ENCODE measurements at places on chromosomes 5 and 9. TPM values are rescaled to one million over a fixed set of nuclear protein-coding genes. Genes with fewer than 3 reads are reported as not detected.
A peak's percentile ranks its signal among the peaks of the same experiment; 100 is the strongest.

DNA sequence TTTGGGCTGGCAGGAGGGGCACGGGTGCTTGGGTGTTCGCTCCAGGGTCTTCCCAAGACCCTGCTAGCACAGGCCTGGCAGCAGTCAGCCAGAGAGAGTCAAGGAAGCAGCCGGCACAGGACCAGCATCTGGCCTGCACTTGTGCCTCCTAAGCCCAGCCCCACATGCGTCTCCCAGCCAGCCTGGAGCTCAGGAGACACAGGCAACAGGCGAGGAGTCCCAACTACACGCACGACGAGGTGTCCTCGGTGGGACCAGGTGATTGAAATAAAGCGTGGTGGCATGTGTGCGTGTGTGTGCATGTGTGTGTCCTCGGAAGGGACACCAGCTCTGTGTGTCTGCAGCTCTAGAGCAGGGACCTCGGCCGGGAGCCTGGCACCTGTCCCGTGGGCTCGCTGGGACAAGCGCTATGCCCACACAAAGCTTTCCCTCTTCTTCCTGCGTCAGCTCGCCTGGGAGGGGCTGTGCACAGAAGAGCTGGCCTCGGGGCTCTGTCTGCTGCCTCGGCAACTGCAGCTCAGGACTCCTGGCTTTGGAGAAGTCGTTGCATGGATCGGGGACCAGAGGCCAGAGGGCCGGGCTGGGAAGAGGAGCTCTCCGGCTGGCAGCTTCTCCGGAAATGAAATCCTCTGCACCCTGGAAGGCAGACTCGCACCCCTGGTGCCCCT, 14.7 kb upstream of the SLC9A3 start:
- no peak for DNase-seq

GRCh38 chr9:20292002-20292401, 330.3 kb downstream of the MLLT3 start:
- no peak for DNase-seq

DNA sequence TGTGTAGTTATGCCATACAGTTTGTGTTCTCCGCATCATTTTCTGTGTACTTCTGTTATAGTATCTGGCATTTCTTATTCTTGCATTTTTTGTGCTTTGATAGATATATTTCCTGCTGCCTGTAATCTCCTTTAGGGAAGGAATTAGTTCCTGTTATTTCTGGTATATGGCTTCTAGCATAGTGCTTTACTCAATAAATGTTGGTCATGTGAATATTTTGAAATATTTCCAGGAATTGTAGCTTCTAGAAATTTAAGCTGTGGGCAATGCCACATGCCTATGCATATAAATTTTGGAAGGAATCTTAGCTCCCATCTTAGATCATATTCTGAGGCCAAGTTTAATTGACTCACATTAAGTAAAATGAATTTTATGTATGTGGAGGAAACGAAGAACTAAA, 11.5 kb upstream of the PRRC1 start:
- DNase-seq: no peak

GRCh38 chr5:75366787-75367186, 29.8 kb downstream of the HMGCR start:
- DNase-seq: no peak

- DNase-seq: no peak
Measured at GRCh38 chr5:74107899-74108298, 481.9 kb downstream of the ARHGEF28 start.

DNA sequence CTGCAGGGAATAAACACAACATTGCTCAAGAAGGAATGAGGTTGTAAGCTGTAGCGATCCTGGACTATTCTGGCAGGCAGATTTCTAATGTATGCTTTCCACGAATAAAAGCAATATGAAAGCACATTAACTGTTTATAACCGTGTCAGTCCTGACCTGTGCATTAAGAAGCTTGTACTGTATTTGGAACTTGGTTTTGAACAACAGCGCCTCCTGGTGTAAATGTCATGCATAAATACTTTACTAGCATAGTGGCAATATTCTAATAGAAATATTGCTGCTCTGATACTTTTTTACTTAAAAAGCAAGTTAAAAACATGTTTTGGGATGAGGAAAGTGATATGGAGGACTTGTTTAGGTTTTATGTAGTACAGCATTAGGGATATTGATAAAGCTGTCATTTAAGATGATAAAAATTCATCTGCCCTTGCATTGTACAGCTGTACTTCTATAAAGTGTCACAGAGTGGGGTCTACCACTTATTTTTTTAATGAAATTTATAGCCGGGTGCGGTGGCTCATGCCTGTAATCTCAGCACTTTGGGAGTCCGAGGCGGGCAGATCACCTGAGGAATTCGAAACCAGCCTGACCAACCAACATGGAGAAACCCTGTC, 70.7 kb upstream of the GNE start:
- peak; percentile 83 for DNase-seq

- no peak for DNase-seq
Measured at GRCh38 chr9:12875191-12875590, 100.4 kb downstream of the LURAP1L start.

DNA sequence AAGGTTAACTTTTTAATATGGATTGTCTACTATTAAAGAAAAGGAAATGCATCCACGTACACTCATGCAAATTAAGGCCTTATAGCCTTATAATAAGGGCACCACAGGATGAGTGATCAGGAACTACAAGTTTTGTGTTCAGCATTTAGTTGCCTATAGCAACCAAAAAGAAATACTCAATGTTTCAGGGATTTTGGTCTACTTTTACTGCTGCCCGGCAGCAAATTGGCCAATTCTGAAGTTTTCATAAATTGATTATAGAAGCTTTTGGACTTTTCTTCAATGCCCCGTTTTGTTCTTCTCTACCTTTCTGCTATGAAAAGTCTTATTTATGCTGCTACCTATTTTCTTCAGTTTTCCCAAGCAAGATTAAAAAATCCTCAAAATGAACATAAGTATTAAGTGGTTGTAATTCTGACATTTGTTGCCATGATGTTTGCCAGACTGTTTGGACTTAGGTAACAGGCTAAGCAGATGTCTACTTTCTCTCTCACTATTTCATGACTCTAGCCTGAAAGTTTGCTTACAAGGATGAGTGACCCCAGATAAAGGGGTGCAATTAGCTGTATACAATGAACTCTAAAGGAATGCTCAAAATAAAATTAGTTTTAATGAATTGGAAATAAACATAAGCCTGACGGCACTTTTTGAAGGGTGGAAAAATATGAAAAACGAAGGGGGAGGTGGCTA, 391.5 kb upstream of the DAB2 start:
- no peak for DNase-seq

- DNase-seq: no peak
Measured at GRCh38 chr5:181059297-181060230, 19.5 kb downstream of the BTNL9 start.

DNA sequence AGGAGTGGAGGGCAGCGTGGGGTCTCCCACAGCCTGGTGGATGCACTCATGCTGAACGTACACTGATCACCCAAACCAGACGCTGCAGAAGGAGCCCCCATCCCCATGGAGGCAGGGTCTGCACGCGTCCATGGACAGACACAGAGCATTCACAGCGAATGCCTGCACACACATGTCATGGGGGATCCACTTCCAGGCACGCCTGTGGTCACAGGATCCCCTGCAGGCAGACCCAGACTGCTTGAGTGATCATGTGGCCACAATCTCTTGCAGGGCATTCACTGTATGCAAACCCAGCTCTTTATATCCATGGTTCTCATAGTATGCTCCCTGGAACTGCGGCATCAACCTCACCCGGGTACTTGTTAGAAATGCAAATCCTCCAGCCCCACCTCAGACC, 5.4 kb downstream of the SNCB start:
- no peak for DNase-seq

DNA sequence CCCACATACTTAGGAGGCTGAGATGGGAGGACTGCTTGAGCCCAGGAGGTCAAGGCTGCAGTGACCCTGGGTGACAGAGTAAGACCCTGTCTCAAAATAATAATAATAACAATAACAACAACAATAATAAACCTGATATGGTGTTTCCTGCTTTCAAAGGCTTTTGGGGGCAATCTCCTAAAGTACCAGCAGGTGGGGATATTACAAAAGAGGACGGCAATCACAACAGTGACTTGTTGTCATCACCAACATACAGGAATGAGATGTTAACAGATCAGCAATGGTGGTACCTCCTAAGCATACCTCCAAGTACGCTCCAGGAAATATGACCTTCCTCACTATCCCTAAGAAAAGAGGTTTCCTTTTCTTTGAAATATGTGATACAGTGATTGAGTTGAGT, 91.1 kb upstream of the RNF180 start:
- DNase-seq: no peak

DNA sequence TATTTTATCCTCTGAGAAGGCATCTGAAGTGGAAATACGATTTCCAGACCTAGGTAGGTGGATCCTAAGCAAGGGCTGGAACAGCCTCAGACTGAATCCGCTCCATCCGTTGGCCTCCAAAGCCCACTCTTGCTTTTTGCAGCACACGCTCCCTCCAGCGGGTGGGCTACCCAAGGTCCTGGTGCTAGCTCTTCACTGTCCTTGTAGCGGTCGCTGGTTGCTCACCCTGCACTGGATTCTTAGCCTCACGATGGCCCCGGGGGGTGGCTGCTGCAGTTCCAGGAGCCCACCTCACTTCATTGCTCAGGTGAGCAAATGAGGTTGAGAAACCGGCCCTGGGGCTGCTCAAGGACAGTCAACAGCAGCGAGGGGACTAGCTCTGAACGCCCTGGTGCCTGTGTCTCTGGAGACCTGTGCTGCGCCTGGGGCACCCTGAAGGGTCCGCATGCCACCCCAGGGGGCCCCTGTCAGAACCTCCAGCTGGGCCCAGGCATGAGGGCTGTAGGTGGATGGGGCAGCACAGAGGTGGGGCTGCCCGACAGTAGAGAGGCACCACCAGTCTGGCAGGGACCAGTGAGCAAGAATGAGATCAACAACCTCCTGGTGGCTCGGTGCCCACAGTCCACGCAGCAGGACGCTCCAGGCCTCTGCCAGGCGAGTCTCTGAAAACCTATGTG, 4.3 kb downstream of the MGAT4B start:
- no peak for DNase-seq

DNA sequence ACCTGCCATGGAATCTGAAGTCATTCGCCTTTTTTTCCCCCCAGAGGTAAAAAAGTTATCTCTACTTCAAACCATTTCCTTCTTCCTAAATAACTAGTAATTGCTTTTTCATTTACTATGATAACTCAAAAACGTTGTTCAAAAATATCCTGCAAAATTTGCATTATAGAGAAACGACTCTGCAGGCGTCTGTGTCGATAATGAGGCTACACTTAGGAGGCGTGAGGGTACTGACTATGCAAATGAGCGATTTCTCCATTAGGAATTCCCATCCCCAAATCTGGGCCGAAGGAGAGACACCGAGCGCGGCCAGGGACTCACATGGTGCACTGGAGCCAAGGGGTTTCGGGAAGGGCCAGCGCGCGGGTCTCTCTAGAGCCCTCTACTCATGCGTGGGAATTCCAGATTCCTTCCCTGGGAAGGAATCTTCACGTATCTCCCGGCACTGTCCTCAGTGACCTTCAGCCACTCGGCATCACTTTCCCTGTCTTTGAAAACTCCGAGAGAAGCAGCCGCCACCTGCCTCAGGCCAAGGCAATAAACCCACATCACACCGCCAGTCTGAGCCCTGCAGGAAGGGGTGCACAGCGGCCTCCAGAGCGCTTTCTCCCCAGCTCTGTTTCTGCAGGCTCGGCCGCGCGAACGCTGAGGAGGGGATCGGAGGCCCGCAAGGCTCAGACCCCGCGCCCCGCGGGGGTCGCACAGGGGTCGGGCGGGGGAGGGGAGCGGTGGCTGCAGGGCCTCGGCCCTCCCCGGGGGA, 718 bp upstream of the DENND4C start:
- DNase-seq: peak; percentile 83

- no peak for DNase-seq
Measured at GRCh38 chr5:160369990-160370712, at the start of gene C1QTNF2. Gene C1QTNF2 (minus strand): TSS chr5:160370626. CDS start chr5:160355011, 15,615 bp downstream.

DNA sequence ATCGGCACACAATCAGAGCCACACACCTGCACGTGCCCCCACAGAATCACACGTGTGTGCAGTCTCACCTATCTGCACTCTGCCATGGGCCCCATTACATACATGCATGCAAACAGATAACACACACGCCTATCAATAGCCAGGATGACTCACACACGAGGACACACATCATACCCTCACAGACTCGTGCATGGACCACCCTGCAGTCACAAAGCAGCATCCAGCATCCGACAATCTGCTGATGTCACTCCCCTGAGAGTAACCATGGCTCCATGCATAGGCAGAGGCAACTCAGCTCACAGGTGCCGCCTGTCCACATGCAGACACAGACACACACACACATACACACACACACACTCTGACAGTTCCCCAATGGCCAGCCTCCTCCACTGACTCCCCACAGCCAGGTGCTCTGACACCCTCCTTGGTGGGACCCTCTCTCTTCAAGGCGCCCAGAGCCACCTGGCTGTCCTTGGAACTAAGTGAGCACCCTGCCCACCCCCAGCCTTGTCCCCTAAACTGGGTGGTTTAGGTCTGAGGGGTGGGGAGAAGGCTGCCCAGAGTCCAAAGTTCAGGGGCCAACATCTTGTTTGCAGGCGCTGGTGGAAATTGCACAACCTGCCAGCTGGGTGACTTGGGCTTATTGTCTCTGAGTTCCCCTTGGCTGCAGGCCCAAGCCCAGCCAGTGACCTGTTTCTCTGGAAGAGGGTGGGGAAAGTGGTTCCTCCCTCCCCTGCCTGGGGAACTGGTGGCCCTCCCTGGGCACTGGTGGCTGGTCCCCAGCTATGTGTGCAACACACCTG, 34.6 kb upstream of the NEK6 start:
- DNase-seq: no peak

FAM78A gene
- total RNA-seq: 57.6 TPM

KCNN2 gene
- not detected for total RNA-seq

ADAMTSL2 gene
- not detected for total RNA-seq

ELOVL7 gene
- total RNA-seq: 0.48 TPM

OXCT1 gene
- total RNA-seq: 18.0 TPM
